Stimulated activated effector memory CD8-positive, alpha-beta T cell treated with anti-CD3 and anti-CD28 coated beads, Interleukin-12 subunit alpha, Interleukin-12 subunit beta, amount 100 ng/mL, for 72 hours (primary cell): ENCODE measurements at places on chromosomes 7 and 10.

GRCh38 chr7:131224996-131225395 is 102.7 kb upstream of the MKLN1 start:
- DNase-seq = no peak

- DNase-seq = no peak
These were observed 117.4 kb downstream of the ZNF365 start for GRCh38 chr10:62491597-62491996.

DNA sequence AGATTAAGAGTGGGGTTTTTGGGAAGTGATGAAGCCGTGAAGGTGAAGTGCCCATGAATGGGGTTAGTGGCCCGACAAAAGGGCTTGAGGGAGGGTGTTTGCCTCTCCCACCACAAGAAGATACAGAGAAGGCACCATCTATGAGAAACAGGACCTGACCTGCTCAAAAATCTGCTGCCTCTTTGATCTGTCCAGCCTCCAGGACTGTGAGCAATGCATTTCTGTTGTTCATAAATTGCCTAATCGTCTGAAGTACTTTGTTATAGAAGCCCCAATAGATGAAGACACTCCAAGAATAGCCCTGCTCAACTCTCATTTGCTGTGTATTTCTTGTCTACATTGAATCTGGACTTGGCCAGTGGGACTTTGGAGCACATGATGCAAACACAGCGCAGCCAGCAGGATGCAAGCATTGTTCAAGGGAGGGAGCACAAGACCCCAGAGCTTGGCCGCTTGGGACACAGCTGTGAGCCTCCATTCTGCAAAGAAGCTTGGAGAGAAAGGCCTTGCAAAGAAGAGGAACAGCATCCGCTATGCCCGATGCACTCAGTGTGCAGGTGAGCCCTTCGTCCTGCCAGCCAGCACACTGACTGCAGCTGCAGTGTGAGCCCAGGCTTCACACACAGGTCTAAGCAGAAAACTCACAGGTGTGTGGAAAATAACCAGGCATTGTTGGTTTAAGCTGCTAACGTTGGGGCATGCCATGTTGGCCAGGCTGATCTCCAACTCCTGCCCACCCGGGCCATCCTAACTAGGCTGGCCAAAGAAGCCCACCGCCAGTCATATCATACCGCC is 73.2 kb upstream of the KLF6 start:
- DNase-seq = peak; percentile 41

- DNase-seq = no peak
These were observed 2.9 kb upstream of the NKX6-2 start for GRCh38 chr10:132788831-132789219.

GRCh38 chr10:2933071-2933470 is 134.3 kb upstream of the PFKP start:
- no peak for DNase-seq

DNA sequence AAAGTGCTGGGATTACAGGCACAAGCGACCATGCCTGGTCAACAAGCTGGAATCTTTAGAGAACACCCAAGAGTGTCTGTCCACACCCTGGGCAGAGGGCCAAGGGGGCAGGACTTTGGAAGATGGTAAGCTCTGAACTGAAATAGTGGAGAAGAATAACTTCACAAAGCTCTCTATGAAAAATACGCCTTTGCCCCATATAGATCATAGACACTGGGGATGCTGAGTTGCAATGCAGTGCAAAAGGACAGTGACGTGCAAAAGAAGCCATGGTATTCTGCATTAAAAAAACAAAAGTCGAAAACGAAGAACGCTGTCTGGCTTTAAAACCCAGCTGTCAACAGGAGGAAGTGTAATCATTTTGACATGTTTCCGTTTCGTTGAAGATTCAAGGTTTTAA is 353.6 kb downstream of the CALN1 start:
- DNase-seq = no peak

- no peak for DNase-seq
These were observed 108.8 kb upstream of the LRGUK start for GRCh38 chr7:134018306-134018705.

- no peak for DNase-seq
These were observed 254.6 kb downstream of the TNS3 start for GRCh38 chr7:47327346-47327697.

- DNase-seq = no peak
These were observed 3.8 kb downstream of the STMP1 start for GRCh38 chr7:135666156-135666555.

- no peak for DNase-seq
These were observed 24.3 kb upstream of the NKX6-2 start for GRCh38 chr10:132810141-132810806.

DNA sequence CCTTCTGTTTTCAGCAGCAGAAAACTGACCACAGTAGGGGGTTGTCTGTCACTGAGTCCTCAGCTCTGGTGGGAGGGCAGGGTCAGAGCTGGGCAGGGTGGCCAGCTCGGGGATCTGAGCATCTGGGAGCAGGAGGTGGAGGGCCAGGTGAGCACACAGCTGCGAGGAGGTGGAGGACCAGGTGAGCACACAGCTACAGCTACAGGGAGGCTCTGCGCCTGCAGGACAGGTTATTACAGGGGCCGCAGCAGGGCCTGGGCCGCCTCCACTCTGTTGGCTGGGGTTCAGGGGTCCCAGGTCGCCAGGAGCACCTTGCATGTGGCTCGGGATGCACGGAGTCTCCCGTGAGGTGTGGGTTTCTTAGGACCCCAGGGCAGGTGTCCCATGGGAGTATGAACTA is 52.4 kb upstream of the PRKAR1B start:
- DNase-seq = no peak

GRCh38 chr7:146902728-146903127 is 786.1 kb downstream of the CNTNAP2 start:
- DNase-seq = no peak
